ENCODE measurements at places on chromosomes 3 and 15.
A peak's percentile ranks its signal among the peaks of the same experiment; 100 is the strongest.

GRCh38 chr3:15299036-15299435 is 33.4 kb downstream of the SH3BP5 start:
- DNase-seq, result no peak

- DNase-seq, result no peak
Observed at GRCh38 chr15:48406911-48407310, 75.7 kb downstream of the DUT start.

DNA sequence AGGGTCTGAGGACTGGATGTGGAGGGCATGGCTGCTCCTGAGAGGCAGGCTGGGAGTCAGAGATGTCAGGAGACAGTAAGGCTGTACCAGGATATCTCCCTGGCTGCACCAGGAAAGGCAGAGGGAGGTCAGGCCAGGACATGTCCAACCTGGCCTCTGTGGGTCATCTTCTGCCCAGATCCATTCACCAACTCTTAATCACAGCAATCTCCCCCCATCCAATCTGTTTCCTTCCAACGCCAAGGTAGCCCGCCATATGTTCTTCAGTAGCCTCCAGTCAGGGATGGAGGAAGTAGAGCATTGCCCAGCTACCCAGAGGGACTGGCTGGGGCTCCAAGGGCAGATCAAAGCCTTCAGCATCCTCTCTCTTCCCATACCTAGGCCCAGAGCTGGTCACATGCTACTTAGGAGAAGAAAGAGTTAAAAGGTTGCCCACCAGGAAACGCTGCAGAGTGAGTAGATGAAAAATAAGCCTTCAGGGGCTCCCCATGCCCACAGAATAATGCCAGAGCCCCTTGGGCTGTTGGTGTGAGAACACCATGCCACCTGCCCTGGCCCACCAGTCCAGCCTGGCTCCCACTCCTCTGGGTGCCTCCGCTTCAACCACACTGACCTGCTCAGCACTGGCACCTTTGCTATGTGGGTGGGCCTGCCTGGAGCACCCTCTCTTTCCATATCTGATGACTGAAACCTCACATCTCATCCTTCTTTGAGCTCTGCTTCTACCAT is 176.8 kb downstream of the MEGF11 start:
- DNase-seq, result no peak

GRCh38 chr3:82329300-82329699 is 567.9 kb upstream of the GBE1 start:
- DNase-seq, result peak; percentile 1

GRCh38 chr3:37953707-37954394 is 36.7 kb upstream of the VILL start:
- DNase-seq, result no peak

DNA sequence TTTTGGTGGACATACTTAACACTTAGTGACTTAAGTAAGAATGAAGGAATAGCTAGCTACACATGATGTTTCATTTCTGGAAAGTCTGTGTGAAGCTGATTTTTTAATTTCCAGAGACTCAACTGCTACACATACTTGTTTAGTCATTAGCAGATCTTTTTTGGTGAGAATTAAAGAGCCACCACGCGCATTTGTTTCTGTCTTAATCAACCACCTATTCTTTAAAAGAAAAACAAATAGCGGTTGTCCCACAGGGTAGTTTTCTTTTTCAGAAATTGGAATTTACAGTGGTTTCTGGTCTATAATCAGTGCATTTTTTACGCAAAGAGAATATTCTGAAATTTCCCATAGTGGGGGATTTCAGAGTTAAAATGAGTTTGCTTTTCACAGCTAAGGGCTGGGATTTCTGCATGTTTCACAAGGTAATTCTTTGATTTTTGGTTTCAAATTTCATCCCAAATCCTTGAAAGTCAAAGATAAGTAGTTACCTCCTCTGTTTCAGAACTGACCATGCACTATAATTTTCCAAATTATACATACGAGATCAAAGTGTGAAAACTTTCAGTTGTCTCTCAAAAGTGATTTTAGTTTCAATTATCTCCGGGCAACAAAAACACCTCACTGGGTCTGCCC is 631.0 kb upstream of the GRM7 start:
- DNase-seq, result no peak

GRCh38 chr15:42890161-42890913 is 30.2 kb downstream of the TTBK2 start:
- DNase-seq, result peak; percentile 71

DNA sequence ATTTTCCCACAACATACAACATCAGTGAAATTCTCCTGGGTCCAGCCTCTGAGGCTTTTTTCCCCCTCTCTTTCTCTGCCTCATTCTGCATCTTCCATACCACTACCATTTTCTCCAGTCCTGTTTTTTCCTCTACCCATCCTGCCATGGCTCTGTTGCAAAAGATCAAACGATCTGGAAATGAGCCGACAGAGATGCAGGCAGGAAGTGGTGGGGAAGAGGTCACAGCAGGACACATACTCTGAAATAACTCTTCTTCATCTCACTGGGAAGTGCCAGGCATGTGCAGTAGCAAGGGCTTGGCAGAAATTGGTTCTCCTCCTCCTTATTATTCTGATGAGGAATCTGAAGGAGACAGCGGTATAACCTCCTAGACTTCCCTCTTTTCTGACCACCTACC is 114.3 kb downstream of the CORO2B start:
- peak; percentile 28 for DNase-seq

DNA sequence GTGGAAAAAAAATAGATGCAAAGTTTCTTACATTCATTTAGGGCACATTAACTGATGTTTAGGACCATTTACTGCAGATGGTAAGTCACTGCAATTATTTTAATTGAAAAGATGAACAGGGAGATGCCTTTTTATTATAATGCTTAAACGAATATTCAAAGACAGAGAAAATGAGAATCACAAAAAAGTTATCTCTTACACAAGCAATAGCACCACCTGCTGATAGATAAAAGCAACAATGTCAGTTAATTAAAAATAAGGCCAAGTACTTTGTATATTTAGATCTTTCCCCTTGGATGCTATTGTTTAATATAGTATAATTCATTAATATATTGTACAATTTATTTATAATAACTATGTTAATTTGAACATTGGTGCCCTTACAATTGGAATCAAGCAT is 55.9 kb downstream of the IFT80 start:
- peak; percentile 20 for DNase-seq

DNA sequence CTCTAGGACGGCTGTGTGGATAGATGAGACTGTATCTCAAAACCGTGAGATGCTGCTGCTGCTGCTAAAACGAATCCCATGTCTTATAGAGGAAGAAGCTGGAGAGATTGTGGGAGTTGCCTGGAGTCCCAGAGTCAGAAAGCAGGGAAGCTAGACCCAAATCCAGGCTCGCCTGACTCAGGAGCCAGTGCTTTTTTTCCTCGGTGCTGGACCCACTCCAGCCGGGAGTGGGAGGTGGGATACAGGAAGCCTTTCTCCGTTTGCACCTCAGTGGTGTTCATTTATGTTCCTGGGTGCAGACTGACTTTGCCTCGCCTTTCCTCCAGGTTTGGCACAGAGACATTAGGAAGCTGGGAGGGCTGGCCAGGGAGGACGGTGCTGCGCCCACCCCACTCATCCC is 150.9 kb upstream of the LINGO1 start:
- DNase-seq, result no peak

DNA sequence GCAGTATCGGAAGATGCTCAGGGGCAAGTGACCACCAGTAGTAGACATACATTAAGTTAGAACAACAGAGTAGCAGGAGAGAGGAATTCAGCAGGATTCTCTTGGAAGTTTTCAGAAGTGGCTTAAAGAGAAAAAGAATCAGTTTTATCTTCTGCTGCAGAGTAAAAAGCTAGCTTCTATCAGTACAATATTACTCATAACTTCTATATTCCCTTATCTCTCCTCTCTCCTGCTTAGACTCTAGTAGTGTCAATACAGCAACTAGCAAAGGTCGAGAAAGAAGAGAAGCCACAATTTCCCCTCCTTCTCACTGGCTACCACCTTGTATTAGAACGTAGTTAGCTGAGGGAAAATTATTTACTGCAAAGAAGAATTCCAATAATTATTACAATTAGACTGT is 539.7 kb downstream of the DIPK2A start:
- DNase-seq, result no peak

- no peak for DNase-seq
Observed at GRCh38 chr3:25469558-25469957, 41.5 kb downstream of the RARB start.

- no peak for DNase-seq
Observed at GRCh38 chr3:179147514-179147872, 664 bp upstream of the PIK3CA start.

GRCh38 chr15:58731756-58732535 is 17.6 kb downstream of the ADAM10 start:
- peak; percentile 89 for DNase-seq

GRCh38 chr3:45659661-45660566 is 29.3 kb upstream of the SACM1L start:
- DNase-seq, result peak; percentile 80

DNA sequence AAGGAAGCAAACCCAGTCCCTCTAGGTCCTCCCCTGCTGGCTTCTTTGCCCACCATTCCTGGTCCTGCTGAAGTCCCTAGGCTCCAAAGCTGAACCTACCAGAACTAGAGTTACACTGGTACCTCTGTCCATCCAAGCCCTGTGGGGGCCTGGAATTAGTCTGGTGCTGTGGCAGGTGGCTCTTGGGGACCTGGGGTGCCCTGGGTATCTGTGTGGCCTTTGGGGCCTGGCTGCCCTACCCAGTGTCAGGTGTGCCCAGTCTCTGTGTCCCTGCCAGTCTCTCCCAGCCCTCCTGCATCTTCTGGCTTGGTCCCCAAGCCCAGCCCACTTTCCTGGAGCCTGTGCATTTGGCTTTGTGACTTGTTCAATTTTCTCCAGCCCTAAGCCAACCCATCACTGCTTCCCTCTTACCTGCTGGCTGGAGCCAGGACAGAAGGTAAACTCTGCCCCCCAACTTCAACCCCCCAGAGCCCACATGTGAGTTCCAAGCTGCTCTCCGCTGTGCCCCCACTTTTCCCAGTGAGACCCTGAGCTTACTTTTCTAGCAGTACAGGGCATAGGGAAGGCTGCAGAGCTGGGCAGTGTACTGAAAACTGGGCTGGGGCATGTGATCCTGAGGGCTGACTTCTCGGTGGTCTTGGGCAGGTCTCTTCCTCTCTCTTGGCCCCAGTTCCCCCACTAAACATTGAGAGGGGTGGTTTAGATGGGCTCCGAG is 28.3 kb upstream of the HHATL start:
- no peak for DNase-seq

DNA sequence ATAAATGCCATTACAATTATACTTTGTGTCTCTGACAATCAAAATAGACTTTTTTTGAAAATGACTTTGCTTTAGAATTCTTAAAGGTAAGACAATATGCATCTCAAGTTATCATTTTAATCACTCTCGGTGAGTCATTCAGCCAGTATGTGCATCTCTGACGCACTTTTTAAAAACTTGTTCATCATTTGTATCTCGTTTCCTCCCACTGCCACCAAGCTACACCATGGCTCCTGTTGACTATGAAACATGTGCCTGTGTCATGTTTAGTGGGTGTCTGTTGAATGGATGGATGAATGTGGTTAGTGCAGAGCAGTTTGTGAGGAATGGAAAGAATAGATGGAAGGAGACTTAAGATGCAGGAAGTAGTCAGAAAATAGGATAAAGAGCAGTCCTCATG is 68.6 kb downstream of the ARPP21 start:
- DNase-seq, result peak; percentile 15

DNA sequence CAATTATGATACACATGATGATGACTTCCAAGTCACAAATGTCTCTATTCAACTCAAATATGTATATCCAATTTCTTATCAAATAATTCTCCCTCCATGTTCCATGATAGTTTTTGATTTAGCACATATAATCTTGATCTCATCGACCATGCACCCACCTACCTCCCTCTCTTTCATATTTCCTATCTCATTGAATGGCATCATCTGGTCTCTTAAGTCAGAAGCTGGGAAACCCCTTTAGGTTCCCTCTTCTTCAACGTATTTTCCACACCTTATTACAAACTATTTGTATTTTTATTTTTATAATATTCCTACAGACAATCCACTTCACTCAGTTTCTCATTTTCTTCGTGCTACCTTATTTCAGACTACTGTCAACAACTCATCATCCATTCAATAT is 56.9 kb upstream of the DPH6 start:
- no peak for DNase-seq

GRCh38 chr3:39106851-39107387 is 508 bp downstream of the GORASP1 start:
- peak; percentile 48 for DNase-seq

DNA sequence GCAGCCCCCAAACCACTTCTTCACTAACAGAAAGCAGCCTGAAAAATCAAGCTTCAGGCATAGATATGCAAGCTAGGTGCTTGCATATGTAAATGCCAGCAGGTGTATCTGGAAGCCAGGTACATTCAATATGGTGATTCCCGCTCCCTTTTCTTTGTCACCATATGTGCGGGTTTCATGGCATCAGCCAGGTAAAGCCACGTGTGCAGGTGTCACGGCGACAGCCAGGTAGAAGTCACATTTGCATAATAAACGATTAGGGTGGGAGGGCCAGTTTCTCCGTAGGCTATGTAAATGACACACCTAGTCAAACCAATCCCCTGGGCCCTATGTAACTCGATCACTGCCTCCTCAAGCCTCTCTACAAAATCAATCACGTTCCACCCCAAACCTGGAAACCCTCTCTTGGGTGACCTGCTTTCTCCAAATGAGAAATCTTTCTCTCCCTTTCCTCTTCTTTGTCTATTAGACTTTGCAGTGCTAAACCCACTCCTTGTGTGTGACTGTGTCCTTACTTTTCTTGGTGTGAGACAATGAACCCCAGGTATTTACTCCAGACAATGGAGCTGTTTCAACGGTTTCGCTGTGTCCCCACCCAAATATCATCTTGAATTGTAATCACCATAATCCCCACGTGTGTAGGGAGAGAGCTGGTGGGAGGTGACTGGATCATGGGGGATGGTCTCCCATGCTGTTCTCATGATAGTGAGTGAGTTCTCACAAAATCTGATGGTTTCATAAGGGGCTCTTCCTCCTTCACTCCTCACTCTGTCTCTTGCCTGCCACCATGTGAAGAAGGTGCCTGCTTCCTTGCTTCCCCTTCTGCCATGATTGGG is 44.6 kb downstream of the ONECUT1 start:
- DNase-seq, result no peak

DNA sequence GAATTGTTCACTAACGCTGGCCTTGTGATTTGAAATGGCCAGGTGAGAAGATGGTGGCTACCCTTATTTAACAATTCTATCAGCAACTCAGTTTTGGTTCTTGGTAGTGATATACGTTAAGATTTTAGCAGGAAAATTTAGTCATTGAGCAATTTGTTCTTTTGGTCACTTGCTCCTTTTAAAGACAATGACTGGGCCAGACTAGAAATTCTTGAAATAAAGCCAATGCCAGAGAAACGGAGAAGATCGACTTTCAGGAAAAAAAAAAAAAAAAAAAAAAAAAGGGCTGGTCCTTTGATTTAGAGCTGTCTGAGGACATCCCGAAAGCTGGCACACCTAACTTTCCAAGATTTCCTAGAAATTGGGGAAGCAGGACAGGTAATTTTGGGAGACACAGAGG is 178.5 kb downstream of the FNDC3B start:
- DNase-seq, result peak; percentile 42

GRCh38 chr3:23159929-23160328 is 43.2 kb upstream of the UBE2E2 start:
- DNase-seq, result peak; percentile 81

All from iris pigment epithelial cell (primary cell).